SK-N-SH (cell line): ENCODE measurements at places on chromosomes 4 and X. TPM values are rescaled to one million over a fixed set of nuclear protein-coding genes. Genes with fewer than 3 reads are reported as not detected.

GRCh38 chr4:158811704-158812103, 42.9 kb downstream of the FNIP2 start:
- H3K36me3 ChIP-seq = no peaks in the 10 kb centered on the region
- H3K27ac ChIP-seq = no peak overlapping the region; the same call in 1 of the 2 replicates
- H3K4me1 ChIP-seq = peaks cover 10% of the 10 kb centered on the region

The C4orf50 gene
- under 0.01 and 0.03 TPM in 2 replicates for polyA plus RNA-seq

DNA sequence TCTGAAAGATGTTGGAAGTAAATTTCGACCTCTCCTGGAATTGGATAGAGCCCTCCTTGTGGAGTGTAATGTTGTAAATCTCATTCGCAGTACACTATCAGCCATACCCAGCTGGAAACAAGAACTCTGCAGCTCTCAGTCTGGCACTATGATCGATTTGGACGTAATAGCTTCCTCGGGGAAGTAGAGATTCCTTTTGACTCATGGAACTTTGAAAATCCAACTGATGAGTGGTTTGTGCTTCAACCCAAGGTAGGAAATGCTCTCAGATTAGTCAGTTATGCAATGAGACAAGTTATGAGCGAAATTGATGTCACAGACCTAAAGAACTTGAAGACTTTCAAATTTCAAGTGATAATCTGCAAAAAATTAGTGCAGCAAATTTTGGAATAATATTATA, 103.9 kb downstream of the SYTL5 start:
- no peaks in the 10 kb centered on the region for H3K4me1 ChIP-seq
- no peaks in the 10 kb centered on the region for H3K36me3 ChIP-seq
- no peaks in the 10 kb centered on the region for H3K27me3 ChIP-seq
- H3K4me3 ChIP-seq = no peak overlapping the region
- no peak for DNase-seq

GRCh38 chr4:110224142-110224541, 25.7 kb upstream of the ELOVL6 start:
- no peaks in the 10 kb centered on the region for H3K27me3 ChIP-seq
- H3K36me3 ChIP-seq = no peaks in the 10 kb centered on the region
- H3K4me1 ChIP-seq = no peaks in the 10 kb centered on the region
- no peak overlapping the region for H3K27ac ChIP-seq

The COX7B2 gene
- polyA plus RNA-seq = not detected in 2 replicates

The PPP1R3F gene
- polyA plus RNA-seq = 4.2 and 6.2 TPM in 2 replicates

GRCh38 chrX:11143931-11144678, 33.0 kb downstream of the HCCS start:
- H3K36me3 ChIP-seq = no peaks in the 10 kb centered on the region
- peak overlapping the region; percentile 44; the same call in 1 of the 2 replicates for H3K4me3 ChIP-seq
- DNase-seq = peak; percentile 71
- no peak overlapping the region for H3K27ac ChIP-seq
- H3K27me3 ChIP-seq = no peaks in the 10 kb centered on the region; the same call in 1 of the 2 replicates

DNA sequence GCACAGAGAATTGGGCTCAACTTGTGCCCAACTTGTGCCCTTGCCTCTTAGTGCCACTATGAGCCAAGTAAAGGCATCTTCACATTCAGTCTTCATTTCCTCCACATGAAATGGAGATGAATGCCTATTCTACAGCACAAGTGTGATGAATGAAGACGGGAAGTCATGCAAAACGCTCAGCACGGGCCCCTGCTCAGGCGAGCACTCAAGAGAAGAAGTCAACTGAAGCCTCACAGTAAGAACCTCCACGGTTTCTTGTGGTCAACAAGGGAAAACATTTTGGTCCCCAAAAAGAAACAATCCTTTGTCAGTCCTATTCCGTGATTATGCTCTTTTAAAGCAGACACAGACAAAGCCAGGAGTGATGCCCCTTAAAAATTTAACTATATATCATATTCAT, 87.0 kb downstream of the IRF2 start:
- no peak for DNase-seq
- H3K4me1 ChIP-seq = peaks cover 29% of the 10 kb centered on the region
- H3K36me3 ChIP-seq = peaks cover 47% of the 10 kb centered on the region; the same call in 1 of the 2 replicates
- no peaks in the 10 kb centered on the region for H3K27me3 ChIP-seq
- H3K4me3 ChIP-seq = no peak overlapping the region

DNA sequence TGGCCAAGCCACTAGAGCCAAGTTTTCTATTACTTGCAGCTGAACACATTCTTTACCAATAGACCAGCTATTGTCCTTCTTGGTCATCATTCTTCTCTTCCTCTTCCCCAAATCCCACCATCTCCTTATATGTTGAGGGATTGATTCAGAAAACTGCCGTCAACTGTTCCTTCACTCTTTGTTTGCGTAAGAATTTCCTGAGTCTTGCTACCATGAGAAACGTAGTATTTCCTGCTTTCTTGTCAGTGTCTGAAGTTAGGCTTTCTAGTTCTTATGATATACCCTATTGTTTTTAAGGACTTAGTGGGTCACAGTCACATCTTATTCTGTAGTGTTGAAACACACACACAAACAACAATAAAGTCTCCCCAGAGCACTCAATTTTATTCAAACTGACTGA, 20.1 kb downstream of the IGFBP7 start:
- DNase-seq = no peak
- no peaks in the 10 kb centered on the region for H3K36me3 ChIP-seq
- no peak overlapping the region for H3K4me3 ChIP-seq
- peaks cover 5% of the 10 kb centered on the region; the same call in 1 of the 2 replicates for H3K4me1 ChIP-seq
- no peaks in the 10 kb centered on the region for H3K27me3 ChIP-seq
- no peak overlapping the region for H3K27ac ChIP-seq

DNA sequence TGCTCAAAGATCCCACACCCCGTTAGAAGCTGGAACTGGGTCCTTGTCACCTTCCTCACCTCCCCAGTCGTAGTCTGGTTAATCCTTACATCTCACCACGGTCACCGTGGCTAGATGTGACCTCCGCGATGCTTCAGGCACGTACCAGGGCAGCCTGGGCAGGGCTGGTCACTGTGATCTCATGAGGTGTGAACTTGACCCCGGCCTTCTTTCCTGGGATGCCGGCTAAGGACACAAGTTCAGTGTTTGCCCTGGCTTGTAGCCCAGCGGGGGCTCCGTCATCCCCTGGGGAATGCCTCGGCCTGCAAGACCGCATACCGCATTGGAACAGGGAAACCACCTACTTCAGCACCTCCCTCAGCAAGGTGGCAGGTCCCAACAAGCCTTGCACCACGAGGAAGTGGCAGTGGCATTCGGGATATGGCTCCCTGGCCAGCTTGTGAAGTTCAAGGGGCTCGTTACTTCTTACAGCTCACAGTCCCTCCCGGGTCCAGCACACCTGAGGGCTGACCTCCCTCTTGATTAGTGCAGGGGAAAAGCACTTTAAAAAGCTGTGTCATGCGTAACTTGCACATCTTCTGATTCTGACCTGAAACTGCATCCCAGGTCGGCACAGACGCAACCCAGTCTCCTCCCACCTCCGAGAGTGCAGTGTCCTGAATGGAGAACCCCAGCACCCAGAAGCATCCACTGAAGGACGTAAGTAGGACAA, 25.9 kb downstream of the NOP14 start:
- DNase-seq = no peak
- H3K4me1 ChIP-seq = peaks cover 41% of the 10 kb centered on the region
- 0 out of 2 replicates have a peak overlapping the region, but pooled peaks have one; percentile 9 for H3K4me3 ChIP-seq
- H3K36me3 ChIP-seq = peaks cover 30% of the 10 kb centered on the region

- H3K4me3 ChIP-seq = no peak overlapping the region
- peaks cover 9% of the 10 kb centered on the region; the same call in 1 of the 2 replicates for H3K4me1 ChIP-seq
- no peak overlapping the region for H3K27ac ChIP-seq
Measured at GRCh38 chr4:110486256-110486655, 10.3 kb downstream of the ENPEP start.

The MAGEA11 gene
- 0.03 and 0.06 TPM in 2 replicates for polyA plus RNA-seq

The PPBP gene
- polyA plus RNA-seq = not detected in 2 replicates

DNA sequence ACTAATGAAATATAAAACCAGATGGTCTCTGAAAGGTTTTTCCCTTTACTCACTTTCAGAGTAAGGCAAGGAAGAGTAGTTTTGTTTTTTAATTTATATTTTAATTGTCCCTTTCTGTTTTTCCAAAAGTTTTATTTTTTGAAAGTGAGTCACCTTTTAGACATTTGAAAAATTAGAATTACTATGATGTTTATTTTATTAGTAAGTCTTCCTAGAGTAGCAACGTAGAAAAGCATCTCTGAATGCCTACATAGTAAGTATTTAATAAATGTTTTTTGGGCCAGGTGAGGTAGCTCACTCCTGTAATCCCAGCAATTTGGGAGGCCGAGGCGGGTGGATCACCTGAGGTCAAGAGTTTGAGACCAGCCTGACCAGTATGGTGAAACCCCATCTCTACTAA, 51.1 kb downstream of the TET2 start:
- no peak for DNase-seq
- H3K27ac ChIP-seq = no peak overlapping the region
- H3K36me3 ChIP-seq = peaks cover 22% of the 10 kb centered on the region
- H3K27me3 ChIP-seq = no peaks in the 10 kb centered on the region

DNA sequence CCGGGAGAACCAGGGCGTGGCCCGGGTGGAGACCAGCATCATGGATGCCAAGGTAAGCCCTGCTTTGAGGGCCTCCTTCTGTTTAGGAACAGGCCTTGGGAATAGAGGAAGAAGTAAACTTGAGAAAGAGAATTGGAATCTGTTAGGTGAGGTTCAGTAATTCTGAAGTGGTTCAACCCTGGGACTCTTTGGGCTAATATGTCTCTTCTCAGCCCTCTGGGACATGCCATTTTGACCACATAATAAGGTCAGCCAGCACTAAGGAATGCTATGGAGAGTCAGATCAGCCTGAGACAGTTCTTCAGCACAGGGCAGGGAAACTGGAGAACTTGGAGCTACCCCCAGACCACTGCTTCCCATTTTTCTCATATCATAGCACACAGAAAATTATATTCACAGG, 63.3 kb upstream of the PRPS1 start:
- DNase-seq = no peak
- no peak overlapping the region for H3K4me3 ChIP-seq
- no peaks in the 10 kb centered on the region for H3K27me3 ChIP-seq
- no peaks in the 10 kb centered on the region; the same call in 1 of the 2 replicates for H3K4me1 ChIP-seq
- H3K27ac ChIP-seq = no peak overlapping the region
- H3K36me3 ChIP-seq = no peaks in the 10 kb centered on the region

DNA sequence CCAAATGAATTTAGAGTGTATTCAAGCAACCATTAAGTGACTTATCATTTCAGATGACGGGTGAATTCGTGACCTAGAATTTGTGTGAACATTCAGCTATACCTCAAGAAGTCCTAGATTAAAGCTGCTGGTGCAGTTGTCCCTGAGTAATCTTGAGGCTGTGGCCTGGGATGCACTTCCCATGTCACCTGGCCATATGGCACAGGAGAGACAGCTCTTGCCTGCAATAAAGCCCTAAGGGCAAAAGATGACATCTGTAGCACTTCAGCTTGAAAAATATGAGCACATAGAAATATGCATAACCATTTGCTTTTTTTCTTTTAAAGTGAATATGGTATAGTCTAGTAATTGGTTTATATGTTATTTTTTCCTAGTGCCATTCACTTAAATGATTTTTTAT, 125.8 kb downstream of the FHDC1 start:
- no peaks in the 10 kb centered on the region for H3K36me3 ChIP-seq
- DNase-seq = no peak
- H3K27me3 ChIP-seq = peaks cover 18% of the 10 kb centered on the region
- H3K4me3 ChIP-seq = no peak overlapping the region

DNA sequence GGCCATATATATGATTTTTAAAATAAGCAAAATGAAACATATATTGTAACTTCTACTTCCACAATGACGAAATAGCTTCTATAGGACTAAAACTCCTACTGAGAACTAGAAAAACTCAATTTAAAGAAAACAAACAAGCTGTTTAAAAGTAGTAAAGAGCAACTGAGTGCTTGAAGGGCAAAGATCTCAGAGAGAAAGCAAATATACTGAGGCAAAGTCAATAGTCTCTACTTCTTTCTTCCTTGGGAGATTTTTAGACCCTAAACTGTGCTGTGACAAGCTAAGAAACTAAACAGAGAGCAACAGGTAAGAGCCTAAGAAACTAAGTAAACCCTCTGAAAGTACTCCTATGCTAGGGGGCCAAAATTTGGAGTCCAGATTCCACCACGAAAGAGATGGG, 8.6 kb downstream of the RCHY1 start:
- no peak overlapping the region for H3K4me3 ChIP-seq
- H3K27me3 ChIP-seq = no peaks in the 10 kb centered on the region
- DNase-seq = no peak
- peaks cover 43% of the 10 kb centered on the region for H3K36me3 ChIP-seq

GRCh38 chr4:53508446-53508845, 82.8 kb downstream of the LNX1 start:
- no peaks in the 10 kb centered on the region for H3K36me3 ChIP-seq
- H3K27me3 ChIP-seq = no peaks in the 10 kb centered on the region
- no peaks in the 10 kb centered on the region for H3K4me1 ChIP-seq
- H3K4me3 ChIP-seq = no peak overlapping the region
- DNase-seq = no peak

- no peaks in the 10 kb centered on the region for H3K4me1 ChIP-seq
- no peaks in the 10 kb centered on the region for H3K27me3 ChIP-seq
- no peak overlapping the region for H3K4me3 ChIP-seq
- DNase-seq = no peak
Measured at GRCh38 chr4:171025343-171025742, 787.9 kb upstream of the GALNTL6 start.

- no peaks in the 10 kb centered on the region for H3K4me1 ChIP-seq
- H3K27me3 ChIP-seq = peaks cover 40% of the 10 kb centered on the region
- DNase-seq = peak; percentile 27
- H3K27ac ChIP-seq = no peak overlapping the region
- H3K36me3 ChIP-seq = no peaks in the 10 kb centered on the region
- H3K4me3 ChIP-seq = no peak overlapping the region
Measured at GRCh38 chrX:153648358-153649177, 1.6 kb downstream of the DUSP9 start.

The P2RY4 gene
- 0.05 and 0.06 TPM in 2 replicates for polyA plus RNA-seq

DNA sequence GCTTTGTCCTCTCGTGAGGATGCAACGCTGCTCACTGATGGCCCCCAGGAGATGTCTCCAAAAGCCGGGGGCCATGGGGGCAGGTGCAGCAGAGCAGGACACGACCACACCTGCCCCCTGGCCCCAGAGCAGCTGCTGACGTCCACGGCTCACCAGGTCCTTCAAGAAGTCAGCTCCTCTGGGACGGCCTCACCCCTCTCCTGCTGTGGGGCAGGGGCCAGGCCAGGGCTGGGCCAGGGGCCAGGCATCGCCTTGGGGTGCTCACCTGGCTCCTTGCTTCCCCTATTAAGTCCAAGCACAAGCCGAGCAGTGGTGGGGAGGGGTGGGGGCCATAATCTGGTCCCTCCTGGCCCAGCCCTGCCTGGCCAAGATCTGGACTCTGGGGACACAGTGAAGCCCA, 28.6 kb upstream of the MXD4 start:
- H3K27ac ChIP-seq = no peak overlapping the region
- peaks cover 8% of the 10 kb centered on the region; the same call in 1 of the 2 replicates for H3K4me1 ChIP-seq
- no peak overlapping the region for H3K4me3 ChIP-seq
- DNase-seq = no peak
- H3K27me3 ChIP-seq = no peaks in the 10 kb centered on the region

- H3K36me3 ChIP-seq = no peaks in the 10 kb centered on the region
- H3K27me3 ChIP-seq = no peaks in the 10 kb centered on the region
- no peak overlapping the region for H3K4me3 ChIP-seq
- H3K27ac ChIP-seq = no peak overlapping the region
Measured at GRCh38 chr4:185895866-185896265, 83.9 kb upstream of the SORBS2 start.
